ENCODE measurements at places on chromosomes 4 and X.

DNA sequence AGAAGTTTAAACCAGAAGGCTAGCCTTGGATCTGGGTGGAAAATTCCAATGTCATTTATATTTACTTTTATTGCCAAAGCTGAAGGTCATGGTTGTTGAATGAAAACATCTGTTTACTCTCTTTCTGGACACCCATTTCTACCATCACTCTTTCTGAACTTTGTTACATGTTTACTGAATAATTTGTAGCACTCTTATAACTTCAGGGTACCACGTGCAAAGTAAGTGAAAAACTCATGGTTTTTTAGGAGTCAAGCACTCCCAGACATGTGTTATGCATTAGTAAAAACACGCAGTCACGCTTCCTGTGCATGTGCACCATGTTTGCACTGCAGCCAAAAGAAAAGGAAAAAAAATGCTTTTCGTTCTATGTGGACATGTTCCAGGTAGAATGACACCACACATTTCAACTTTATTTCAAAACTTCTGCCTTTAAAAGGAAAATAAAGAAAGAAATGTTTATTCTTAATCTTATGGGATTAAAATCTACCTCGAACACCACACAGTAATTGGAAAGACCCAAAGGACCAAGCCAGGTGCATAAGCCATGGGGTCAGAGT, 31.4 kb upstream of the ADH1C start:
- no peak for DNase-seq

DNA sequence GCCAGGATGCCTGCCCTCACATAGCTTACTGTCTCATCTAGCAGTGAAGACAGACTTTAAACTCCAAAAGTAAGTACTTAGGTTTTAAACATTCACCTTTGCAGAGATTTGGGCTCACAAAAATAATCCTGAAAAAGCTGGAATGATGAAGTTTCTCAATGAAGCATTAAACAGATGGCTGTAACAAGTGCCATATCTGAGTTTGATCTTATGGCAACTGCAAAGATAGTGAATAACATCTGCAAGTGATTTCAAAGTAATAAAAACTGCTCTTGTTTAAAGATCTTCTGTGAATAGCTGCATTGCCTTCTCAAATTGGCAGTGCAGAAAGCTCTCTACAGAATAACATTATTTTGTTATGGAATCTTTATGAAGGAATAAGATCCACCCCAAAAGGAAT, 271.2 kb upstream of the SMIM31 start:
- no peak for DNase-seq

- no peak for DNase-seq
Observed at GRCh38 chrX:136523770-136524169, 8.2 kb upstream of the VGLL1 start.

DNA sequence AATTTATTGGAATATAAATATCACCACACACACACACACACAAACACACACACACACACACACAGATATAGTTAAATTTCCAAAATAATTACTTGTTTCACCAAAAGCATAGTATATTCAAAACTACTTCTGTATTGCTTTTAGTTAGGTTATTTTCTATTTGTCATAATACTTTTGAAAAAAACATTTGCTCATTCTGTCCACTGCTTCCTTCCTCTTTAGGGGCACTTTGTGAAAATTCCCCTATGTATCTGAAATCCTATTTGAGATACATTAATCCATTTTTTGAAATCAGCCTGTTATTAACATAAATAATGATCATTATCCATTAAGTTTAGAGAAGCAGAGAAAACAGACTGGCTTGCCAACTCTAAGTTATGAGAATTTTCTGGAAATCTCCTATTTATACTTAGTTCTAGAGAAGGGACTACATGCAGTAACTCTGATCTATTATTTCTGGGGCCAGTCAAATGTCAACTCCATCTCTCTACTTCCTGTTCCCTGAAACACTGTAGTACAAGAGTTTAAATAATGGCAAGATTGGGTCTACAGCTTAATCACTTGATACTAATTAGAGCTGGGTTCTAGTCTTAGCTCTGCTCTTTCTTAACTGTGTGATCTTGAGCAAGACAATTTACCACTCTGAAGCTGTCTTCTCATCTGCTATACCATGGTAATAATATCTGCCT, 54.4 kb upstream of the GPR174 start:
- DNase-seq: no peak

DNA sequence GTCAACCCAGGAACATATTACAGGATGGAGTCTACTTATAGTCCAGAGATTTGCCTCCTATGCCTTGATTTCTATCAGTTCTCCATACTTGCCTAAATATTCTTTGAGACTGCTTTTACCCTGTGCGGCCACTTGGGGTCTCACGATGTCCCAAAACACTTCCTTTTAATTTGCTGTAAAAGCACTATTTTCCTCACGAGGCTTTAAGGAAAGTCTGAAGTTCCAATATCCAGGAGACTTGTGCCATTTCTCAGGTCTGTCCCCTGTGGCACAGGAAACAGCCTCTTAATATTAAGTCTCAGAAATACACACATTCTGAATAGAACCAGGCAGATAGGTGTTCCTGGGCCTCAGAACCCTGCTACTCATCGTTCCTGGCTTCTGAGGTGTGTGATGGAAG, 142.9 kb downstream of the TMEM164 start:
- DNase-seq: no peak

GRCh38 chrX:7223271-7223670, 75.3 kb upstream of the PUDP start:
- DNase-seq: no peak

DNA sequence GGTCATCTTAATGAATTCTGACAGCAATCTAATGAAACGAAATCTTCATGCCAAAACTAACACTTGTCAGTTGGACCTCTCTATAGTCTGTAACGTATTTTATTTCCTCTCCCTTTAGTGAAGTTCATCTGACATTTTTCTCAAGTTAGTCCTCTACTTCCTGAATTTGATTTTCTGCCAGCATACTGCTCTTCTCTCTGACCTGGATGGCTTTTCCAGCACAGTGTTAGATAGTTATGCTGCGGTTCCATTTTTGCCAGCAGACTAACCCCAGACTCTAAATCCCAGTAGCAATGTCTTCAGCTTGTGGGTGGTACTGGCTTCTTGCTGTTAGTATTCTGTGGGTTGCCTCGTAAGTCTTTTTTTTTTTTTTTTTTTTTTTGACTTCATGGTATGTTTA, 146.7 kb upstream of the VEGFC start:
- DNase-seq: no peak

GRCh38 chr4:2781911-2782310, 11.0 kb upstream of the SH3BP2 start:
- no peak for DNase-seq

GRCh38 chrX:77922787-77923186, 12.3 kb downstream of the ATP7A start:
- no peak for DNase-seq

- no peak for DNase-seq
Observed at GRCh38 chr4:119490335-119490734, 138.3 kb downstream of the PDE5A start.

GRCh38 chr4:99029852-99030251, 34.3 kb downstream of the METAP1 start:
- DNase-seq: no peak
